GM23248 (cell line): ENCODE measurements at places on chromosomes 7 and 10. TPM values are rescaled to one million over a fixed set of nuclear protein-coding genes. Genes with fewer than 3 reads are reported as not detected.

DNA sequence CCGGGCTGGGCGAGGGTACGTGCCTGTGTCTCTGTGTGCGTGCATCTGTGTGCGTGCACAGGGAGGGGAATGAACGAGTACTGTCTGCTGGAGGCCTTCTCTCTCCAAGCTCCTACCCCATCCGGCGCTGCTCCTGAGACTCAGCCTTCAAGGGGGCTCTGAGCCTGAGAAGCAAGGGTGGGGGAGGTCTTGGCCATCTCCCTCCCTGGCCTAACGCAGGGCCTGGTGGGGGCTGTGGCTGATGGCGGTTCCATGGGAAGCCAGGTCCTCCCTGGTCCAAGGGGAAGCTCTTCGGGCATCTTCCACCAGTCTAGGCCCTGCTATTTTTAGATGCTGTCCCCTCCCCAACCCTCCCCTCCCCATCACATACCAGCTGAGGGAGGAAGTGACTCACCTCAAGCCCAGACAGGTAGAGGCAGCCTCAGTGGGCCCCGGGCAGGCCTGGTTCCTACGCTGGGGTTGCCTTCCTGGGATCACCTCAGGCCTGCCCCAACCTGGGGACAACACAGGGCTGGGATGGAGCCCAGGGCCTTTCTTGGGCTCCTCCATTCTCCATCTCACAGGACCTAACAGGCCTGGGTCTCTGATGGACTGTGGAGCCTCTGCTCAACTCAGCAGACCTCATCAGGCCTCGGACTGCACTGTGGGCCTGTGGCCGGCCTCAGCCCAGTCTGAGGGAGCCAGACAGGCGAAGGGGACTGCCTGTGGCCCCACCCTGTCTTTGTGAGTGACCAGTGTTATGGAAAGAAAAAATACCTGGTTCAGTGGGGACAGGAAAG, 32.2 kb downstream of the DNAJB12 start:
- H3K36me3 ChIP-seq, result no peaks in the 10 kb centered on the region
- no peak overlapping the region for H3K4me3 ChIP-seq
- H3K4me1 ChIP-seq, result peaks cover 24% of the 10 kb centered on the region
- no peak overlapping the region for H3K27ac ChIP-seq
- no peak for DNase-seq

The KIAA1549 gene
- total RNA-seq, result 3.0 and 4.2 TPM in 2 replicates

The OR2A14 gene
- not detected in 2 replicates for total RNA-seq

GRCh38 chr7:113033959-113034358, 52.7 kb downstream of the GPR85 start:
- no peak overlapping the region for H3K27ac ChIP-seq
- H3K4me3 ChIP-seq, result no peak overlapping the region
- no peaks in the 10 kb centered on the region for H3K36me3 ChIP-seq
- no peaks in the 10 kb centered on the region for H3K27me3 ChIP-seq
- H3K4me1 ChIP-seq, result no peaks in the 10 kb centered on the region
- DNase-seq, result no peak

The INA gene
- not detected in 2 replicates for total RNA-seq

The IGF2BP3 gene
- 13.7 and 18.2 TPM in 2 replicates for total RNA-seq

GRCh38 chr10:29773675-29774091, 138.9 kb upstream of the SVIL start:
- peaks cover 15% of the 10 kb centered on the region for H3K27me3 ChIP-seq
- no peak for DNase-seq
- H3K27ac ChIP-seq, result no peak overlapping the region
- H3K4me3 ChIP-seq, result no peak overlapping the region
- 0 out of 2 replicates have a peak, but pooled peaks cover 4% of the 10 kb centered on the region for H3K4me1 ChIP-seq
